ENCODE measurements at places on chromosomes 2 and 18.
A peak's percentile ranks its signal among the peaks of the same experiment; 100 is the strongest.

GRCh38 chr2:142944721-142945120, 67.3 kb downstream of the KYNU start:
- DNase-seq, result no peak

DNA sequence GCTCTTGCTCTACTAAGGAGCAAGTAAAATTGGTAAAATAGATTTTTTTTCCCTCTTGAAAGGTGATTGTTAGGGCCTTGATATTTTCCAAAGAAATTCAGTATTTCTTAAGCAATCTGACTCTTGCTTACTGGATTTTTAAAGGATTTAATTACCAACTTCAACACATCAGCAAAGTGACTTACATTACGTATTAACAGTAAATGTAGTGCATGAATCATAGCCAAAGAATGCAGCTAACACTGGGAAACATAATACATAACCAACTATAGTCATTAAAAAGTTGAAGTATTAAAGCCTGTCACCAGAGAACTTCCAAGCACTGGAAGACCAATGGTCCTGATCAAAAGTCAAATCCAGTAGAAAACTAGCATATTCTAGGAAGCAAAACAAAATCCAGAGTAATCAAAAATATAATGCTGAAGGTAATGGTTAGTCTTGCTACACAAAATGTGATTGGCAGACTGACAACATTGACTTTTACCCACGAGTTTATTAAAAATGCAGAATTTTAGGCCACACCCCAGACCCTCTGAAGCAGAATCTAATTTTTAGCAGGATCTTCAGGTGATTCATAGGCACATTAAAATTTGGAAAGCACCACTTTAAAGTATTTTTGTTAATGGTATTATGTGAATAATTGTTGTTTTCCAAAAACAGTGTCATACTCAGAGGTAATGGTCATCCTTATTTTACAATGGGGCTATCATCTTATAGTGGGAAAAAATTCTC, 31.8 kb upstream of the CAVIN2 start:
- no peak for DNase-seq

- no peak for DNase-seq
Measured at GRCh38 chr2:107132070-107132469, 246.1 kb upstream of the ST6GAL2 start.

DNA sequence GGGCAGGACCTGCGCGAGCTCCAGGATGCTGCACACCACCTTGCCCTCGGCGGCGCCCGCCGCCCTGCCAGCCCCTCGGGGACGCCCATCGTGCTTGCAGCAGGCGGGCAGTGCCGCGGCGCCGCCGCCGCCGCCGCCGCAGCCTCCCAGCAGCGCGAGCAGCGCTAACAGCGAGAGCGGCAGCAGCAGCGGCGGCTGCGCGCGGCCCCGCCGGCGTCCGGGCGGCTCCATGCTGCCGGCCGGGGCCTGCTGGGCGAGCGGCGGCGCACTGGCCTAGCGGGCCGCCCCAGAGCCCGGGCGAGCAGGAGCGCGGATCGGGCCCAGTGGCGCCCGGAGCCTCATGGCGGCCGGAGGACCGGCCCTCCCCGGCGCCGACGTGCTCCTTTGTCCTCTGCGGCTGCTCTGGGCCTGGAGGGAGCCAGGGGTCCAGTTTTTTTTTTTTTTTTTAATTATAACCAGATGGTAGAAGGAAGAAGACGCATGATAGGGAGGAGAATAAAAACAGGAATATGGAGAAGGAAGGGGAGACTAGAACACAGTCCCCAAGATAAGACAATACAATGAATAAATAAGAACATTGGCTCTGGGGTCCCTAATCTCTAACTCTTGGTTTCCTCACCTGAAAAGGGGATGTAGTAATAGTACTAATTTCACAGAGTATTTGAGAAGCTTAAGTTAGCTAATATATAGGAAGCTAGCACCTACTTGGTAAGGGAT, 17.1 kb upstream of the ANKRD62 start:
- DNase-seq, result peak; percentile 29

DNA sequence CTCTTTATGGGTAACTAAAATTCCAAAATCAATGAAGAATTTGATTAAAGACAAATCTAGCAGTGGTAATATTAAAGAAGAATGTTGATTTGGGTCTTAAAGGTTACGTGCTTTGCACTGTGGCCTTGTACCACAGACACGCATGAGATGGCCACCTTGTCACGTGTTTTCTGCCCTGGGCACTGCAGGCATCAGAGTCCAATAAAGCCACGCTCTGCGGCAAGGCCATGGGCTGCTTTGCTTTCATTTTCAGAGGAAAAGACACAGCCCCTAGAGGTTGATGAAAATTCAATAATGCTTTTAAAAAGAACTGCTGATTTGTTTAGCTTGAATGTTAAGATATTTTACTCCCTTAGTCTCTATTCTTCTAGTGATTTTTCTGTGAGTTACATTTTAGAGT, 30.4 kb downstream of the AOX1 start:
- no peak for DNase-seq

DNA sequence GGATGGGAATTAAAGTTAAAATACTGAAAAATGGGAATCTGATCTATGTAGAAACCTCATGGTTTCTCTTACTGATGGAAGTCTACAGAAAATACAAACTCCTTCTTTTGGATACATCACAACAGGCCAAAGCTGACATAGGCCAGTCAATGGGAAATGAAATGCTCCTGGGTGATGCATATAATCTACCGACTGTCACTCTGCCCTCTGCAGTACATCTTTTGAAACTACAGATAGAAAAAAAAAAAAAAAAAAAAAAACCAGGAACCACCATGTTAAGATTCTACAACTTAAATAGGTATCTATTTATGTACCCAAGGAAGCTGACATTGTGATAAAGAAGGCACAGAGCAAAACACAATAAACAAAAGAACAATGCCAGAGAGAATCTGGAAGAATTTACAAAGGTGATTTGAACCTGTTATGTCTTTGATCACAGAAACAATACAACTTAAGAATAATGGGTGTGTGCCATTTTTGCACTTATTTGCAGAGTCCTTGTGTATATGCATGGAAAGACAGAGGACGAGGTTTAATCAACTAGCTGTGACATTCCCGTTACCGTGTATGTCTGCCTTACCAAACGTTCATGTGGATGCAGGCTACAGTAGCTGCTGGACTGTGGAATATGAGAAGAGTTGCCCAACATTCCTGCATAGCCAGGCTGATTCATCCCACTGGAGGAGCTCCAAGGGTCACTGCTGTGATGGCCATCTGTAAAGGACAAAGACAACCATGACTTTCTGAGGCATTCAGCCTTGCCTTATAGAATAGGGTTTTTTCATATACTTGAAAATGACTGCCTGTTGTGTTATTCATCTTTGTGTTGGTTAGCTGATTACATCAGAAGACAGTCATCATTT, 312.7 kb downstream of the TCF4 start:
- no peak for DNase-seq

- peak; percentile 19 for DNase-seq
Measured at GRCh38 chr18:46333431-46334135, 229.4 kb downstream of the HAUS1 start.

- DNase-seq, result peak; percentile 20
Measured at GRCh38 chr2:36403675-36404230, 48.2 kb downstream of the CRIM1 start.

- DNase-seq, result no peak
Measured at GRCh38 chr2:218001629-218002028, 1.2 kb downstream of the TNS1 start.

- DNase-seq, result peak; percentile 4
Measured at GRCh38 chr2:133362061-133362476, 206.2 kb downstream of the NCKAP5 start.

DNA sequence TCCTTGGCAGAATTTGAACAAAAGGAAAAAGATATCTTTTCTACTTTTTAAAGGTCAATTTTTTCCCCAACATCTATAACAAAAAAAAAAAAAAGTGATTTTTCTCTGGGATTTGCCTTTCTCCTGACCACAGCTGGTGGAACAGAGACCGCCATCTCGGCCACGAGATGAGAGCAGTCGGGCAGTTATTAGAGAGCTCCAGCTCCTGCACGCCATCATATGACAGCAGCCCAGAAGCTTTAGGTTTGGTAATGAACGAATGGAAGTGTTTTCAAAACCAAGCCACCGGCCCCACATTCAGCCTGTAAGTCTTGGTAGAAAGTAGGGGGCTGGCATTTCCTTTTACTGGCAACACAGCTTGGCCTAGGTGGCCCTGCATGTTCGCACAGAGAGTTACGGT, 94.9 kb upstream of the FZD7 start:
- no peak for DNase-seq

GRCh38 chr2:98914713-98915580, 21.1 kb downstream of the CRACDL start:
- DNase-seq, result no peak

DNA sequence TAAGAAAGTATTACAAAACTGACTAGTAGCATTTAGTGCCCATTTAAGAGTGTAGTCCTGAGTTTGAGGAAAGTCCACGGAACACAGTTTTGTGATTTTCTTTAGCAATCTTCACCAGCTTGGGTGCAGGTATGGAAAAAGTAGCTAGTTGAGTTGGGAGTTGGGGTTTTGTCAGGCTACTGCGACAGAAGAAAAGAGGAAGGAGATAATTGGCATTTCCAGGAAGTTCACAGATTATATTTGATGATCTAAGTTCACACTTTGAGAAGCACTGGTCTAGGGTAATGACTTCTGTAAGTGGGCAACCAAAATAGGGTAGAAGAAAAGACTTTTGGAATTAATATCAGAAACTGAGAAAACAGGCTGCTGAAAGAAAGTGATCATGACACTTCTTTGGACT, 52.1 kb downstream of the VIL1 start:
- DNase-seq, result no peak

DNA sequence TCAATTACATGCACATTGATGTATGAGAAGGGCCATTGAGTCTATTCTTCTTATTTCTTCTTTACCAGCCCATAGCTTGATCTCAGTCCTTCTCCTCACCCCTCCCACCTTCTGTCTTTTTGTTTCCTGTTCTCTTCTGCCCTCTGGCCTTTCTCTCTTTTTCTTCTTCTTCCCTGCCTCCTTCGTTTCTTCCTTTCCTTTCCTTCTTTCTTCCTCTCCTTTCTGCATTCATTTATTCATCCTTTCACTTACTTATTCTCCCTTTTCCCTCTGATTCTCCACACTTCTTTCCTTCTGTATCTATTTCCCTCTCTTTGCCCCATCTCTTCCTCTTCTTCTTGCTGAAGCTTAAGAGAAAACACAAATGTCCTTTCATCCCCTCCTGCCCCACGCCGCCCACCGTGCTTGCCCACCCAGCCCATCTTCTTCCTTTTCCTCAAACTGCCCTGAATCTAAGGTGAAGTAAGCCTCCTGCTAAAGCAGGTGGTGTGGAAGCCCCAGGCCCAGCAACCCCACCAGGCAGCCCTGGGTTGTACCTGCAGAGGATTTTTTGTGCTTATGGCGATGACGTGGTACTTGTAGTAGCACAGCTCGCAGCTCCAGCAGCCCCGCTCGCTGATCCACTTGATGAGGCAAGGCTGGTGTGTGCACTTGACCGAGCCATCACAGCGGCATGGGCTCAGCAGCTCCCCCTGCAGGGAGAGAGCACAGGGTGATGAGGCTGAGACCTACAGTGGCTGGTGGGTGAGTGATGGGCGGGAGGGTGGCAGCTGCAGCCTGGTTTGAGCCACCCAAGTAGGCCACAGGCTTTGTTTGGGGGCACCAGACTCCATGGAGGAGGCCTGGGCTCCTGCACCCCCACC, 89.0 kb downstream of the MARCHF4 start:
- DNase-seq, result peak; percentile 38

- DNase-seq, result peak; percentile 52
Measured at GRCh38 chr2:203328760-203329540, 756 bp downstream of the ABI2 start.

GRCh38 chr18:31634331-31634713, 42.6 kb downstream of the TTR start:
- no peak for DNase-seq

GRCh38 chr2:216698895-216699294, 3.5 kb upstream of the IGFBP5 start:
- DNase-seq, result peak; percentile 41

- DNase-seq, result peak; percentile 18
Measured at GRCh38 chr18:9333441-9334328, 888 bp upstream of the TWSG1 start.

DNA sequence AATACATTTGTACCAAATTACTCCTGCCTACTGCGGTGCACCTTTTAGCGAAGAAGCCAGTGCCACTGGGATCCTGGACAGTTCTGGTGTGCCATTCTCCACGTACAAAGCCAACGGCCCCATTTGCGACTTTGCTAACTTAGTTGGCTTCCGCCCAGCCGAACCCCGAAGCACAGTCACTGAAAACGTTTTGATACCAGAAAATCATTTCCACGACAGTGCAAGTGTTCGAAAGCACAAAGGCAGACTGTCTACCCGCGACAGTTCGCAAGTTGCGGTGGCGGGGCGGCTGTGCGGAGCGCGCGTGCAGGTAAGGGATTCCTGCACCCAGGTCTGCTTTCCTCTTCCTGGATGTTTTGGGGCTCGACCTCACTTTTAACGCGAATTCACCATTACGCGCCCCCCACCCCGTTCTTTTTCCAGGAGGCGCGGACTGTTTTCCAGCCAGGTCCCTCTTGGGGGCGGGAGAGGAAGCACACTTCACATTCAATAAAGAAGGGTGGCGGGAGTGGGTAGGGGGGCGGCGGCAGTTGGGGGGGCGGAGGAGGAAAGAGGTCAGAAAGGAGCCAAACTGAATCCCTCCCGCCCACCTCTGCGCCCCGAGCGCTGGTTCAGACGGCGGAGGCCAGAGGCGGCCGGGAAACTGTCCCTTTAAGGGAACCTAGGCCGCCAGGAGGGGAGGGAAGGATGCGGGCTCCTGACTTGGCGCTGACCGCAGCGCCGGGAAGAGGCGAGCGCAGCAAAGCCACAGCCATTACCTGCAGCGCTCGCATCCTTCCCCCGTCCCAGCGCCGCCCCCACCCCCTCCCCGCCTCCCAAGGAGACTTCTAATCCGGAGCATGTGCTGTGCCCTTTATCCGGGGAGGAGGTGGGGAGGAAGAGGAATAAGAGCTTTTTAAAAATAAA, 107.4 kb upstream of the KCTD1 start:
- DNase-seq, result peak; percentile 55

DNA sequence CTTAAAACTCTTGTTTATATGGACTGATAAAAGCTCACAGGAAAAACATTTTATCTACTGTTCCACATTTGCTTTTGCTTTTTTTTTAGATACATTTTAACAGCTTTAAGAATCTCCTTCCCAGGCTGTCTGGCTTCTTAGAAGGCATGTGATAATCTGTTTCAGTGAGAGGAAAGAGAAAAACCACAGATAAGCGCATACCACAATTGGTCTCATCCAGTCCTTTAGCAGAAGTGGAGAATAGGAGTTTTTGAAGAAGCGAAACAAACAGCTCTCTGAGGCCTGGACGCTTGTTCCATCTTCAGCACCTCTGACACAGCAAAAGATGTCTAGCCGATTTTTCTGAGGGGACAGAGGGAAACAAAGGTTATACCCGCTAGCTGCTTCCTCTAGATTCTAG, 37.6 kb downstream of the RMC1 start:
- DNase-seq, result no peak

GRCh38 chr2:54666131-54666633, 57.3 kb upstream of the EML6 start:
- no peak for DNase-seq

DNA sequence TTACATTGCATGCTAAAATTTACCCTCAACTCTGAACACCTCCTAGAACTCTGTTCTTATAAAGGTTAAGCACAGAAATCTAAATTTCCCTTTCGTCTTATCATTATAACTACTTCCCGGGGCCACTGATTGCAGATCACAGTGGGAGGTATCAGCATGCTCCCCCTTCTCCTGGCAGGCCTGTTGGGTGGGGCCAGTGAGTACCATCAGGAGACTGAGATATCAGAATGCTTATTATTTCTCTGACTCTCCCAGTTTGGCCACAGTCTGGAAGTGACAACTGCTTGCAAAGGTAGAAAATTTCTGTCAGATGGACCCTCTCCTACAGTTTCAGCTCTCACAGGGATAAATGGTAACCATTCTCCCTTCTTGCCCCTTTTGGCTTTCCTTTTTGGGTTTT, 62.6 kb downstream of the DSEL start:
- no peak for DNase-seq

Data from Calu3 (cell line).